Psoas muscle (tissue), 8 donors: ENCODE measurements at places on chromosomes 4 and X.
A peak's percentile ranks its signal among the peaks of the same experiment; 100 is the strongest.

DNA sequence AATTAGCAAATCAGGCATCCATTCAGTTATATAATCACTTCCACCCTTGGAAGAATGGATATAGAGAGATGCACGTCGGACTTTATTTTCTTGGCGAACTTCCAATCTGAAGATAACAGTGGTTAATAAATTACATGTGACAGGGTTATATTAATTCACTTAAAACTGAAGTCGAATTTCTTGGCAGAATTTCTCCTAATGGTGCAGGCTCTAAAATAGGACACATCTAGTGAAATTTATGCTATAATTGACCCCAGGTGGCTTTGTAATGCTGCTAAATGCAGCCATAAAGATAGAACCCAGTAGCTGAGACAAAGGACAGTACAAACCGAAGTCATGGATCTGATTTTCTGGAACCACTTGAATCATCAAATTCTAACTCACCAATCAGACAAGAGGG is 20.8 kb upstream of the SLC10A4 start:
- H3K27me3 ChIP-seq, result no peaks in the 10 kb centered on the region
- no peak for DNase-seq
- H3K36me3 ChIP-seq, result no peaks in the 10 kb centered on the region
- no peaks in the 10 kb centered on the region for H3K4me1 ChIP-seq
- H3K27ac ChIP-seq, result no peak overlapping the region

GRCh38 chrX:136525738-136526606 is 6.0 kb upstream of the VGLL1 start:
- no peaks in the 10 kb centered on the region for H3K36me3 ChIP-seq
- DNase-seq, result peak; percentile 71
- no peaks in the 10 kb centered on the region for H3K27me3 ChIP-seq
- no peak overlapping the region for H3K4me3 ChIP-seq
- H3K27ac ChIP-seq, result peak overlapping the region; percentile 67
- peaks cover 14% of the 10 kb centered on the region for H3K4me1 ChIP-seq

GRCh38 chr4:5338531-5338930 is 287.3 kb downstream of the STK32B start:
- no peaks in the 10 kb centered on the region for H3K36me3 ChIP-seq
- no peak overlapping the region for H3K27ac ChIP-seq
- no peak for DNase-seq
- H3K4me1 ChIP-seq, result no peaks in the 10 kb centered on the region
- H3K27me3 ChIP-seq, result no peaks in the 10 kb centered on the region

- H3K4me3 ChIP-seq, result no peak overlapping the region
- no peak overlapping the region for H3K27ac ChIP-seq
- H3K36me3 ChIP-seq, result no peaks in the 10 kb centered on the region
These were observed 1105.1 kb downstream of the STPG2 start for GRCh38 chr4:97038146-97038516.

- DNase-seq, result no peak
- peak within 1 kb of the TSS; percentile 39 for H3K4me3 ChIP-seq
- no peak within 1 kb of the TSS for H3K27ac ChIP-seq
- H3K27me3 ChIP-seq, result peaks cover 12% of the 10 kb centered on the region
- no peaks in the 10 kb centered on the region for H3K36me3 ChIP-seq
These were observed at the start of gene KCNIP4 for GRCh38 chr4:21948347-21949072. TSS of gene KCNIP4 (minus strand) at chr4:21948772.
